ENCODE measurements at places on chromosomes 5 and 9.

DNA sequence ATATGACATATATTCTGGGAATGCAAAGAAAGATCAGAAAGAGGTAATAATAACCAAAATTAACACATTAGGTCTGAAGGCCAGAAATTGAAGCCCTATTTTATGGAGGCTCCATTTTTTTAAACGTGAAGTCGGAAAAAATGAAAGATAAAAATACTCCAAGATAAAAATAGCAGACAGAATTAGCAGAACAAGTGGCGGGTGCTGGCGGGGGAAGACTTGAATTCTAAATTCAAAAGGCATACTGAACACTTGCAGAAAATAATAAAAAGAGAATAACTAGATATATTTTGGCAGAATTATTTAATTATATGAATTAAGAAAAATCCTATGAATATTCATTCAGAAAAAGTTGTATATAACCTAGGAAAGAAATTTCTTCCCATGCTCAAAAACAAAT, 543.7 kb upstream of the ACO1 start:
- no peak for DNase-seq

GRCh38 chr5:168653626-168654025, 74.5 kb upstream of the PANK3 start:
- DNase-seq = no peak

GRCh38 chr9:2459756-2460155, 161.8 kb upstream of the VLDLR start:
- DNase-seq = no peak

DNA sequence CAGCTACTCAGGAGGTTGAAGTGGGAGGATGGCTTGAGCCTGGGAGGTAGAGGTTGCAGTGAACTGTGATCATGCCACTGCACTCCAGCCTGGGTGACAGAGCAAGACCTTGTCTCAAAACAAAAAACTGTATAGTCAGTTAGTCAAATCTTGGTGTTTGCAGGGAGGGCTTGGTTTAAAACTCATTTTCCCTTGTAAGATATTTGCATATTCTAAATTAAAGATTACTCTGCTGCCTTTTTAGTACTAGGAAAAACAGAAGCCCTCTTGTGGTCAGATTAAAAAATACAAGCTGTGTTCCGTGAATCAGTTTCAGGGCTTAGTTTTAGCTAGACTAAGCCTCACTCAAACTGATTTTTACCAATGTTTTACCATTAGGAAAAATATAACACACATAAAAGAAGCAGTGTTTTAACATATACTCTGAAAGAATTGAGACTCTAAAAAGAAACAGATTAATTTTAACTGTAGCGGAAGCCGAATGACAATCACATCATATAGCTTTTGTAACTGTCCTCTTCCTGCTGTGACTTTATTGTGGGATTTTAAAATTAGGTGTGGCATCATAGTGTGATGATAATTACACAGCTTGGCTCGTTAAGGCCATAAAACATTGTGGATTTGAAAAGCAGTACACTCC, 84.9 kb upstream of the BASP1 start:
- peak; percentile 7 for DNase-seq

DNA sequence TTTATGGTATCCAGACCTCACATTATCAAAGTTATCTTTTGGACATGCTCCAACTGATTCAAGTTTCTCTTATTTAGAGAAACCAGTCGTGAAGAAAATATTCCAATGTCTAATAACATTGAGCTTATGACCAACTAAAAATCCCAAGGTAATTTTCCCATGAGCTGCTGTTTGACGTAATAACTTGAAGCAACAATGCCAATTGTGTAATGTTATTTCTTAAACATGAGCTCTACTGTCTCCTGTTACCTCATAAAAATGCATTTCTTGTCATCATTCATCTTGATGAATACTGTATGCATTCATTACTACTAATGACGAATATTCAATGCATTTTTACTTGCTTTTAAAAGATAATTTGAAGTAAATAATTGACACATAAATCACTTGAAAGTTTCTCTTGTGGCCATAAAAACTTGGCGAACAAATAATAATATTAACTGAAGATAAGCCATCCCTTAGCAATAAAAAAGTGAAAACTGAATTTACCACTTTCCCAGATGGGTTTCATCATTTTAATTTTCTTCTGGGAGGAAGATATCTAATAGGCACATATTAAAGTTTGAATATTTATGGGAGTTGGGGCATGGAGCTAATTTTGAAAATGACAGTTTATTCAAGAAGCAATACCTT, 424 bp upstream of the MARCOL start:
- no peak for DNase-seq

GRCh38 chr5:73996151-73996755, 370.3 kb downstream of the ARHGEF28 start:
- no peak for DNase-seq

GRCh38 chr9:26205261-26205660, 527.0 kb upstream of the TUSC1 start:
- DNase-seq = no peak

- no peak for DNase-seq
Measured at GRCh38 chr9:30591461-30591860, 1793.0 kb upstream of the ACO1 start.

- peak; percentile 89 for DNase-seq
Measured at GRCh38 chr5:138336952-138337684, 948 bp upstream of the FAM53C start.

GRCh38 chr5:150600616-150601490, 39.6 kb upstream of the SYNPO start:
- no peak for DNase-seq

DNA sequence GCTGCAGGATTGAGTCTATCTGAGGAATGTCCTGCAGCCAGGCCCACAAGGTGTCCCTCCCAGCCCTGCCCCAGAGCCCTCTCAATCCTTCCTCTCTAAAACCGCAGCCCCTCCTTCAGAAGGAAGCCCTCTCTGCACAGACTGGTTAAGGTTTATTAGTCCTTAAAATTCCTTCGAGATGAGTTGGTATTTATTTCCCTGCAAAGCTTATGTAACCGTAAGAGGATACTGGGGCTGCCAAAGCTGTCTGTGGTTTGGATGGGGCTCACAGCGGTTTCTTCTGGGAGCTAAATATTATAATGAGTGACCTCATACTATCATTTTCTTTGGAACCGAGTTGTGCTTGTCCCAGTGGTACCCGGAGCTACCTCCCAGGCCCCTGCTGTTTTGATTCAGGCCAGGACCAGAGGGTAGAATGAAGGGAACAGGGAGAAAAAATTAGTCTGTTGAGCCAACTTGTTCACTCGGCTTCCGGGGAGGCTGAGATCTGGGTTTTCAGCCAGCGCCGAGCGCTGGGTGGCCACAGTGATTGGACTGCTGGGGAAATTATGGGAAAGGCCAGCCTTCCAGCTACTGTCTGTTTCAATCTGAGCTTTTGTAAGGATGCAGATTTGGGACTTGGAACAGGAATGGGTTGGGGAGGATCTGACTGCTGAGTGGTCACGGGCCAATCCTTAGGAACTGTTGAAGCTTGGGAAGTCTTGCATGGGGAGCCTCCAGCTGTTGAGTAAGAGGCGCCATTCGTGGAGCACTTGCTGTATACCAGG, 107.5 kb downstream of the NDFIP1 start:
- DNase-seq = no peak

DNA sequence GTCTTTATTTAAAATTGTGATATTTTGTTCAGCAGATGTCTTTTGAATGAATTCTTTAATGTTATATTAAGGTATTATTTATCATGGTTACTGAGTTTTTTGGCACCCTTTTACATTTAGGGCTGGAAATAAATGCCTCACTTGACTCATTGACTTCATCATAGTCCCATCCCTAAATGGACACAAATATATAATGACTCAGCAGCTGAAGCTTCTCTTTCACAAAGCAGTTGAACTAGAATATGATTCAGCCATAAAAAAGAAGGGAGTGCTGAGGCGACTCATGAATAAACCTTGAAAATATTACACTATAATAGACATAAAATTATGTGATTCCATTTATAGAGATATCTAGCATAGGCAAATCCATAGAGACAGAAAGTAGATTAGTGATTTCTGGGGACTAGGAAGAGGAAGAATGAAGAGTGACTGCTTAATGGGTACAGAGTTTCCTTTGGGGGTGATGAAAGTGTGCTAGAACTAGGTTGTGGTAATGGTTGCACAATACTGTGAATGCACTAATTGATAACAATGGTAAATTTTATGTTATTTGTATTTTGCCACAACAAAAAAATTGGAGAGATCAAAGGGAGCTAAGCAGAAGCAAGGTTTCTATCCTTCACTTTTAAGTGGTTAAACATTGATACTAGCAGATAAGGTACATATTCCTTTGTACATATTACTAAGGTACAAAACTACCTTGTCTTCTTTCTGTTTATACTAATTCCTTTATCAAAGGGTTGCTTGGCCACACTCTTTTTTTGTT, 449.6 kb downstream of the NTRK2 start:
- DNase-seq = no peak

DNA sequence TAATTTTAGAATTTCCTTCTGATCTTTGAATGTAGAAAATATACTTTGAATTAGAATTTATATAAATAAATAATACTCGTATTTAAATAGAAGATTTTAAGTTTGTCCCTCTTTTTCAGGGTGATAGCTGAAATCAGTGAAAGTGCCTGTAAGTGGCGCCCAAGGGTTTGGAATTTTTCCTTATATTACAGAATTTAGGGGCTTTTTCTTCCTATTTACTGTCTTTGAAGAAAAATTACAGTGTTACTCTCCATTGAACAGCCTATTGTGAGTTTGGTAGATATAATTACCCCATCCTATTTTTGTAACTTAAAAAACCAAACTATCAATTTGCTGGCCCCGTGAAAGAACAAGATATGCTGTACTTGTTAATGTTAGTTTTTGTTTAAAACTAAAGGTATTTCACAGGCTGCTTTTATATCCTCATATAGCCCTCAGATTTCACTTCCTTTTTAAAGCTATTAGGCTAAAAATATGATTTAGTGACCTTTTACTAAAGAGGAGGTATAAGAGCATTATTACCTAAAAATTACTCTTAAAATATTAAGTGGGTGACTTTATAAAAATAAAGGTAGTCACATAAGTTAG, 3.2 kb downstream of the MAP3K1 start:
- DNase-seq = no peak

- no peak for DNase-seq
Measured at GRCh38 chr9:73911804-73912203, 585.3 kb upstream of the RORB start.

- no peak for DNase-seq
Measured at GRCh38 chr5:64286381-64286780, 120.7 kb downstream of the RNF180 start.

- DNase-seq = no peak
Measured at GRCh38 chr9:33921967-33922895, 105.3 kb downstream of the UBE2R2 start.

DNA sequence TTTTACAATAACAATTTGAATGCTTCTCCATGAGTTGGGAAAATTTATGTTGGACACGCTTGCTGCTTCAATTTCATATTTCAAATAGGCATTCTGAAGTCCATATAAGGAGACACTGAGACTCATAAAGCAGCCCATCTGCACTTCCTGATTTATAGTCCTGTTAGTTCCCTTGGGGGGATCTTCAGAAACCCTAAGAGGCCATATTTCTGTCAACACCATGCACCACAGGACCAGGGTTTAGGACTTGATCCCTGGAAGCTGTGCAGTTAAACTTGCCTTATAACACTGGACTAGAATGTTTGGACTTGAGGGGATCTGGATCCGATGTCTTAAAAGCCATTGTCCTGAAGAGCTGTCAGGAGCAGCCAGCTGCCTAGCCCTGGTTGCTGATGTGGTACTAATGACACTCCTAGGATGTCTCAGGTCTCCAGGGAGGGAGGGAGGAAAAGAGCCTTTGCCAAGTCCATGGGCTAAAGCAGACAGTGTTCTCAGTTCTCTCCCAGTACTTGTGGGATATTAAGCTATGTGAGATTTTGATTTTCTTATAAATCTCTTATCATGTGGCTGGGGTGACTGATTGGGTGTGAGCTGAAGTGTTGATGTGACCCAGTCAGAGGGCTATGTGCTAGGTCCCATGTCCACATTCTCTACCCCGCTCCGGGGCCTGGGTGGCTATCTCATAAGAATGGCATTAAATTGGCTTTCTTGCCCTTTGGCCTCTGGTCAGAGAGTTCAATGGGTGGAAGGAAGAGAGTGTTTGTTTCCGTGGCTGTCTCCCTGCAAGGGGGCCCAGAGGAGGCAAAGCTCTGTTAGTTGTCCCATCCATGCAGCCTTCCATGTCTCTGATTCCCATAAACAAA, 399.8 kb downstream of the OSTF1 start:
- DNase-seq = no peak

- no peak for DNase-seq
Measured at GRCh38 chr9:114492991-114493390, 12.3 kb downstream of the WHRN start.

- no peak for DNase-seq
Measured at GRCh38 chr9:117278471-117279035, 136.3 kb downstream of the ASTN2 start.

DNA sequence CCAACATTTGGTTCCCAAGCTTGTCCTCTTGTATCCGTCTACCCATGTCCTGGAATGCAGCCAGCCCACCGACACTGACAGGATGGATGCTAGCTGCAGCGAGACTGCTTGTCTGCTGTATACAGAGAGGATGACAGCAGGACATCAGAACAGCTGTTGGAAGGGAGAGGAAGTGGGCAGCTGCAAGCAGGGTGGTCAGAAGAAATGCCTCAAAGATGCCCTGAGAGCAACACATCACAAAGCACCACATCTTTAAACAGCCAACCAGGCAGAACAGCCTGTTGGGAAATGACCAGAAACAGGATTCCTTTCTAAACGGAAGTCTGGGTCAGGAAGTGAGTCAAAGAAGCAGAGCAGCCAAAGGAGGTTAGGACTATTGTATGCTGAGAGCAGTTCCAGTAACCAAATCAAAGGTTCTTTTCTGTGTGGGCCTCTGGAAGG, 219.1 kb downstream of the NDUFS4 start:
- DNase-seq = no peak

DNA sequence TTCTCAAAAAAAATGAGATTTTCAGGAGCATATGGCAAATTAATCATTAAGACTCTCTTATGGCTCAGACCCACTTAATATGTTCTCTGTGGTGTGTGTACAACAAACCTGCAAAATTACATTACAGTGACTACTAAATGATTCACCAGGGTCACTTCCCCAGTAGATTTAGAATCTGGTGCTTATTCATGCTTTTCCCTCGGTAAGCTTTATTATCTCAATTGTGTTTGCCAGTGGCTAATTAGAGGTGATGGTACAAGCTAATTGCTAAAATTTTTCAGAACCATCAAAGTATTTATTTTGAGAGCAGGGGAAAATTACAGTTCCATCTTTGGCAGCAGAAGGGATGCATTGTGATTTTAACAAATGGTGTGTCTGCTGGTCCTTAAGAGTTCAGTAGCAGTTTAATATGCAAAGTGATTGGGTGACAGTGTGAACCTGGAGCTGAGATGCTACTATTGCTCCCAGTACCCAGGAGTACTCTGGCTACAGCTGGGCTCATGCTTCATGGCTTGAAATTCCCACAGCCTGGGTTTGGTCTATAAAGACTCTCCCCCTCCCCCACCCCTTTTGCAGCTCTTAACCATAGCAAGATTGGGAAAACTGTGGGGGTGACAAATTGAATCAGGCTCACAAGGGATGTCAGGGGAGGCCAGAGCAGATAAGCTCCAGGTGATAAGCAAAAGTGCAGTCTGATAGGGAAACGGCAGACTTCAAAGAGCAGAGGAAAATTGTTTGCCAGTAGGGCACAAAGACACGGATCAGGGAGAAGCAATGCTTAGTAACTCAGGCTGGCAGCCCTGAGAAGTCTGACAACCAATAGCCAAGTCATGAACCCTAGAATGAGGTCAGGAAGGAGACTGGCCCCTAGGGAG, 92.8 kb upstream of the RAD23B start:
- no peak for DNase-seq

All from NCI-H774 (cell line).